ENCODE measurements at places on chromosomes 7 and 10. TPM values are rescaled to one million over a fixed set of nuclear protein-coding genes. Genes with fewer than 3 reads are reported as not detected.
A peak's percentile ranks its signal among the peaks of the same experiment; 100 is the strongest.

GRCh38 chr10:30233186-30233959 is 115.7 kb downstream of the MTPAP start:
- DNase-seq = no peak

- no peak for DNase-seq
Measured at GRCh38 chr7:134637934-134638719, 8.5 kb upstream of the BPGM start.

GRCh38 chr7:22356701-22357310 is at the start of gene RAPGEF5:
RAPGEF5 (minus strand) TSS chr7:22357154; CDS start chr7:22357060, 94 bp downstream.
- DNase-seq = no peak

- DNase-seq = no peak
Measured at GRCh38 chr10:111821871-111822270, 361.7 kb downstream of the GPAM start.

DNA sequence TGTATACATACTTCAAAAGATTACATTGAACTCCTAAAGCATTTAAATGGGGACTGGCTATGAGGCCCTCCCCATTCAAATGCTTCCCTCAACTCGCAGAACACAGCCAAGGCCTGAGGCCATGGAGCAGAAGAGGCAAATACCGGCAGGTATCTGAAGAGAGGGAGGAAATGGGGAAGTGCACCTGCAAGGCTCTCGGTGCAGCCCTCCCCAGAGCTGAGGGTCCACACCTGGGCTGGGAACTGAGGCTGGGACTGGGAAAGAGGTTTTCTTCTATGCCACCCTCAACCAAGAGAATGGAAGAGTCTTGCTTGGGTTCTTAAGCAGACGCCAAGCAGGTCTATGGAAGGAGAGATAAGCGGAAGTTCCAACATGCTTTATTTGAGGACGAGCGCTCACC is 13.0 kb upstream of the CYREN start:
- DNase-seq = no peak

DNA sequence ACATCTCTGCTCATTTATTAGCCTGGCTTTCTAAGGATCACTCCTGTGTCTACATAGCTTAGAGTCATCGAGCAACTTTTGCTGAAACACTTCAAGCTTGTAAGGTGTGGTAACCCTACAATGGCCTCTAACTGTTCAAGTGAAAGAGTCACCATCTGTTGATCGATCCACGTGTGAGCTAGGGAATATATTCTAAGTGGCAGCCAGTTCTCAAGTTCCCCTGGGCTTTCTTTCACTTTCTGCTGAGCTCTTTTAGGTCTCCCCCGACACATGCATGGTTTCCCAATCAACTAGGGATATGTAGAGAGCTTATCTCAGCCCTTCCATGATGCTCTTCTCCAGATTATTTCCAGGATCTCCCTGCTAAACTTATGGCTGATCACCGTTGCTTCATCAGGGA is 15.5 kb downstream of the AOAH start:
- no peak for DNase-seq

DNA sequence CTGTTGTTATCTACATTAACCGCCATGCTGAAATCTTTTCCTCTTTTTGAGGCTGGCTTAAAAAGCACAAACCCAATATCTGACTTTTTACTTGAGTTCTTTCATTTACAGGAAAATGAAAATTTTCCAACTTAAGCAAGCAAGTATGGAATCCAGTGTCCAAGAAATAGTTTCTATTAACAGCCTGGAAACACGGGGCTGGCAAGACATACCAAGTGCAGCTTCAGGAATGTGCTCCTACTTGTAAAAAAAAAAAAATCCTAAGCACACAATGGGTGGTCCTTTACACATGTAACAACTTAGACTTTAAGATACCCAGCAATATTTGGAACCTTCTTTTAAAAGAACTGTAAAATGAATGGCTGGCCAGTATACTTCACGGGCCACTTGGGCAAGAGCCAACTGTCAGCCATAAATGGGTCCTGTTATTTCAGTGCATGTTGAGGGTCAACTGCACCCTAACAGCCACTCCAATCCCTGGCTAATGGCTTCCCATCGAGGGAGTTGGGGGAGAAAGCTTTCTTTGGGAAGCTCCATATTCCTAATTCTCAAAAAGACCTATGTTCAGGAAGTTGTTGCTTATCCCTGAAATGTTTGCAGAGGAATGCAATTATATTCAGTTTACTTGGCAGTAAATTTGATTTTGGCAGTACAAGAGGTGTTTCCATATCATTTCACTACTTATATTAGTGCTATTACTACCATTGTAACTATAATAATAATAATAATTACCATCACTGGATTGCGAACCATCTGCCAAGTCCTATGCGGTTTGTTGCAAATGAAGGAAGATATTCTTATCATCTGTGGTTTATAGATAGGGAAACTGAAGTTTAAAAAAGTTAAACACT is 236.4 kb upstream of the TMEM72 start:
- no peak for DNase-seq

DNA sequence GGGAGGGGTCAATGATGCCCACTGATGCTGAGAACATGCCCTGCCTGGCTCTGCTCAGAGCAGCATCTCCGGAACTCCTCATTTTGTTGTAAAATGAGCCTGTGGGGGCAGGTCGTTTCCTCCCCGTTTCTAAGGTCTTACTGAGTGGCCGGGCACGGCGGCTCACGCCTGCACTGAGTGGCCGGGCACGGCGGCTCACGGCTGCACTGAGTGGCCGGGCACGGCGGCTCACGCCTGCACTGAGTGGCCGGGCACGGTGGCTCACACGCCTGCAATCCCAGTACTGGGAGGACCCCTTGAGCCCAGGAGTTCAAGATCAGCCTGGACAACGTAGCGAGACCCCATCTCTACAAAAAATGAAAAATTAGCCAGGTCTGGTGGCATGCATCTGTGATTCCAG is 39.0 kb upstream of the FOXL3 start:
- no peak for DNase-seq

DNA sequence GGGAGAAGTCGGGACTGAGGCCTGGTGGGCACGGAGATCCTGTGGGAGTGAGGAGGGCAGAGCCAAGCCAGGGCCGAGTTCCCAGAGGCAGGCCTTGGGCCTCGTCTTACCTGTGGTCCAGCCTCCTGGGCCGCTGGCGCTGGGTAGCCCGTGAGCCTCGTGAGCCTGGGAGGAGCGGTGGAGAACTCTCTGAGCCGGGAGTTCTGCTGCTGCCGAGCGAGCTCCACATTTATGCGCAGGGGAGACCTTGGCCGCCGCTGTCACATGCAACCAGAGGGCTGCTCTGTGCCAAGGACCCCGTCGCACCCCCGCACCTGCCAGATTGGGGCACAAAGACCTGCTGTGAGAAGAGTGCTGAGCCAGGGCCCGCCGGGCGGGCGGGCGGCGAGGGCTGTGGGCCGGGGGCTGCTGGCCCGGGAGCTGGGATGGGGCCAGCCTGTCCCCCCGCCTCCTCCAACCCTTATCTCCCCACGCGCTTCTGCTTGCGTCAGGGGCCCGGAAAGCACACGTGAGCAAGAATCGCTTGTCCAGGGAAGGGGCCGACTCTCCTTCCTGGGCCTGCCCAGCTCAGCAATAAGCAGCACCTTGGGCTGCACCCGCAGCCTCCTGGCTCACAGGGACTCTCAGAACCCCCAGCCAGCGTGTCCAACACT is 10.2 kb downstream of the VENTX start:
- DNase-seq = no peak

DNA sequence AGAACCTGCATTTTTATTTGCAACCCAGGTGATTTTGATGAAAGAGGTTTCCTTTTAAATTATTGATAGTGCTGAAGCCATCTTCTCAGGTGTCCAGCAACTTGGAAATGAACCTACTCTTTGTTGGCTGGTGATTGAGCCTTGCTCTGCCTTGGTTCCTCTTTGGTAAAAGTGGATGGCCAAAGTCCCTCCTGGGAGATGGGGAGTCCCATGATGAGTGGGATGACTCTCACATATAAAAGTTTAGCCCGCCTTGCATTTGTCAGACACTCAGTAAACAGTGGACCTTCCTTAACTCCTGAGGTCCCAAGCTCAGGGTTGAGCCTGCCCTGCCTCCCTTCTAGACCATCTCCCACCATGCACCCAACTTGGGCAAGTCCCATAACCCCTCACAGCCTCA is 28.9 kb upstream of the KAT6B start:
- DNase-seq = no peak

DNA sequence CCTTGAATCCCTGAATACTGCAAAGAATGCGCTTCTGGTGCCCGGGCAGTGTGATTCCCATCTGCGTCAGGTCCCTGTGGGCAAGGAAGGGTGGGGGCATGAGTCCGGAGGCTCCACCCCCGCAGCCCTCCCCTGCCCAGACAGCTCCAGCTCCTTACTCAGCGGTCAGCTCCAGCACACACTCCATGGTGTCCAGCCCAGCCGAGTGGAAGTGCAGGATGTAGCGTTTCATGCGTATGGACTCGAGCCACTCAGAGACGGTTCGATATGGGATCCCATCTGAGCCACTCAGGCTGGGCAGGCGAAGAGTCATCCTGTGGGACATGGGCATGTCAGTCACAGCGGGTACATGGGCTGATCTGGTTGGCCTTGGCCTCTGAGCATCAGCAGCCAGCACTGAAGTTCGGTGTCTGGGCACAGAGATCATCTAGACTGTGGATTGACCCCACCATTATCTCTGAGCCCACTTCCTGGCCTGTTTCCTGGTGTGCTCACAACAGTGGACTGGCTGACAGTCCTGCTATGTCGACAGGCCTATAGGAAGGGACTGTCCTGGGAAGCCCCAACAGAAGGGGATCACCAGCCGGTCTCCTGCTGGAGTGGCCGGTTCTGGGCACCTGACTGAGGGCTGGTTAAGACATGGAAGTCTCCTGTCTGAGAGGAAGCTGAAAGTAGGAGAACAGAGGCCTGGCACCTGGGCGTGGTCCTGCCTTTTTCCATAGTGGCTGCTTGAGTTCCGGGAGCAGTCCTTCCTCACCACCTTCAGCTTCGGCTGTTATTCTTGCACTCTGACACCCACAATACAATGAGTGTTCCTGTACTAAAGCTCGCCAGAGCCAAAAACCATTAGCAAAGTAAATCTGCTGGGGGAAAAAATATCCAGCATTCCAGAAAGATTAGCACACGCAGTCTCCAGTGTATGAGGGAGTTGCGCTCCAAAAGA is 10.6 kb downstream of the ZYX start:
- DNase-seq = no peak

DNA sequence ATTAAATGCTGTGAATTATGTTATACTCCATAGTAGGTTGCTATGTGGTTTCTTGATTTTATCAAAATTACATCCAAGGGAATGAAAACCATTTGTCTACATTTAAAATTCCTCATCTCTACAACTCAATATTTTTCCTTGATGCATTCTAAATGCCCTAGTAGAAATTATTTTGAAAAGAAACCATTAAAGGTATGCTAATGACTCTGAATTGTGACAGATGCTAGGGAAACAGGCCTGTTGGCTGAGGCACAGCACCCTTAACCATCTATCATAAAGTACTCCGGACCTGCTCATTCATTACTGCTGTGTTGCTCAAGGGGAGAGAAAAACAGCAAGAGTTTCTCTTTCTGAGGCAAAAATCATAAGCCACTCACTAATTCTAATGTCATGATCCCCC is 131.2 kb downstream of the CHCHD3 start:
- no peak for DNase-seq

GRCh38 chr10:24357344-24358004 is 148.5 kb downstream of the KIAA1217 start:
- DNase-seq = no peak

GRCh38 chr7:2409745-2410414 is 6.5 kb downstream of the CHST12 start:
- DNase-seq = no peak

- no peak for DNase-seq
Measured at GRCh38 chr10:90051053-90051452, 349.7 kb downstream of the KIF20B start.

DNA sequence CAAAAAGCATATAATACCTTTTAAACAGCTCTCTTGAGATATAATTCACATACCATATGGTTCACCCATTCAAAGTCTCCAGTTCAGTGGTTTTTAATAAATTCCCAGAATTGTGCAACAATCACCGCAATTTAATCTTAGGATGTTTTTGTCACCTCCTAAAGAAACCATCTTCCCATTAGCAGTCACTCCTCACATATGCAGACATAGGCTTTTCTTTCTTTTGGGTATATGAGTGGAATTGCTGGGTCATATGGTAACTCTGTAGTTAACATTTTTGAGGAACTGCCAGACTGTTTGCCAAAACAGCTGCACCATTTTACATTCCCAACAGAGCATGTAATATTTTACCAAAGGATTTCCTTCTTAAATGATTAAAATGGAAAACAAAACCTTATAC is 57.0 kb downstream of the CC2D2B start:
- DNase-seq = no peak

DNA sequence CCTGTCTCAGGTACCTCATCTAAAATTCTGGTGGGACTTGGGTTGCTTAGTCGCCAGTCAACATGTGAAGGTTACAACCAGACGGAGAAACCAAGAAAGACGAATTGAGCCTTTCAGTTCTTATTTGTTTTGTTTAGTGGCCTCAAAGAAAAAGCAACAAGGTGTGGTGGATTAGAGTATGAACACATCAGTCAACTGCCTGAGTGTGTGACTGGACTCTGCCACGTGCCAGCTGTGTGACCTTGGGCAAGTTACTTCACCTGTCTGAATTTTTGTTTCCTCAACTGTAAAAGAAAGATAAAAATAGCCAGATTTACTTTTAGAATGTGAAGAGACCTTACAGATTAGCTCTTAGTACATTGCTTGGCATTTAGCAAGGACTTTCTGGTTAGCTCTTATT is 259.2 kb downstream of the CREB5 start:
- DNase-seq = no peak

DNA sequence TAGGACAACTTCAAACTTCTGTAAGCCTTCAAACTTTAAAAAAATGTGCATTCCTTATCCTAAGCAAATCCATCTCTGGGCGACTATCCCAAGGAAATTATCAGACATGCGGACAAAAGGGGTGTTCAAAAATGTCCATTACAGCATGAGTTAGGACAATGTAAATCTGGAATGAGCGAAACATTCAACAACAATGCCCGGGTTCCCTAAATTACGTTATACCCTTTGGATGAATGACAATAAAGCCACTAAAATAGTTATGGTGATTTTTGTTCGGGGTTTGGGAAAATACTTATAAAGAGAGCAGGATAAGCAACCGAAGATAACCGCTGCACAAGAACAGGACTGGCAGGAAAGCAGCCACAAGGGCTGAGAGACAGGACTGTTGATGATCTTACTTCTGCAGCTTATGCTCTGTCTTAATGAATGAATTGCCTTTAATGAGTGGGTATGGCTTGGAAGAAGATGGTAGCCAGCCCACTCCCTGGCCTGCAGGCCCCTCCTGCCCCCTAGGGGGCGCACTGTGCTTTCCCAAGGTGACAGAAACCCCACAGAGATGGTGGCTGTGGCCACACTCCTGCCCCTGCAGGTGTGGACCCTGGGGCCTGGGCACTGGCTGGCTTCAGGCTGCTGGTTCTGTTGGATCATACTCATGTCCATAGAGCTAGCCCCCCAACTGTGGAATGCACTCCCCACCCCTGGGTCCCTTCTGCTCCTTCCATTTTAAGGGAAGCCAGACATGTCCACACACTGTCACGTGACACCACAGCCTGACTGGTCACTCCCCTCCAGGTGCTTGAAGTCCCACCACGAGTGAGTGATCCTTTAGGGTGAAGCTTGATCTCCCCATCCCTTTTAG is 45.0 kb downstream of the ZCCHC24 start:
- DNase-seq = no peak

- DNase-seq = peak; percentile 82
Measured at GRCh38 chr7:44797329-44798258, 1.1 kb downstream of the PPIA start.

GALNT17 gene
- 27.0 TPM for total RNA-seq

CLRN3 gene
- 0.42 TPM for total RNA-seq

SRGN gene
- 67.7 TPM for total RNA-seq

PIP gene
- total RNA-seq = not detected

PPP1R9A gene
- 28.6 TPM for total RNA-seq

OPTN gene
- total RNA-seq = 38.5 TPM

PRDX3 gene
- total RNA-seq = 162 TPM

NPFFR1 gene
- 0.05 TPM for total RNA-seq

PVRIG gene
- total RNA-seq = 0.21 TPM

All from urinary bladder (tissue), 4 donors.